Activated CD8-positive, alpha-beta T cell treated with anti-CD3 and anti-CD28 coated beads for 36 hours (primary cell): ENCODE measurements at places on chromosomes 3 and 15. TPM values are rescaled to one million over a fixed set of nuclear protein-coding genes. Genes with fewer than 3 reads are reported as not detected.

Gene ABHD17C
- total RNA-seq: 5.6 TPM

Gene ANKRD63
- total RNA-seq: not detected

Gene MORC1
- total RNA-seq: not detected

Gene FAM227B
- 6.0 TPM for total RNA-seq

Gene IGF1R
- total RNA-seq: 24.7 TPM

Gene GOLGA6A
- total RNA-seq: not detected

Gene GJD2
- total RNA-seq: not detected

- H3K4me1 ChIP-seq: no peaks in the 10 kb centered on the region
- DNase-seq: no peak
- H3K27me3 ChIP-seq: no peaks in the 10 kb centered on the region
- H3K4me3 ChIP-seq: no peak overlapping the region
- no peak overlapping the region for H3K27ac ChIP-seq
Observed at GRCh38 chr3:120634539-120634938, 38.4 kb downstream of the NDUFB4 start.

- no peak overlapping the region for H3K27ac ChIP-seq
- DNase-seq: no peak
- H3K4me1 ChIP-seq: peaks cover 2% of the 10 kb centered on the region
- H3K27me3 ChIP-seq: peaks cover 10% of the 10 kb centered on the region
Observed at GRCh38 chr15:60095711-60096110, 91.6 kb downstream of the FOXB1 start.

- H3K27me3 ChIP-seq: no peaks in the 10 kb centered on the region
- H3K4me3 ChIP-seq: no peak overlapping the region
- H3K4me1 ChIP-seq: peaks cover 29% of the 10 kb centered on the region
- H3K36me3 ChIP-seq: peaks cover 4% of the 10 kb centered on the region
Observed at GRCh38 chr3:138817695-138818094, 17.0 kb downstream of the PIK3CB start.

DNA sequence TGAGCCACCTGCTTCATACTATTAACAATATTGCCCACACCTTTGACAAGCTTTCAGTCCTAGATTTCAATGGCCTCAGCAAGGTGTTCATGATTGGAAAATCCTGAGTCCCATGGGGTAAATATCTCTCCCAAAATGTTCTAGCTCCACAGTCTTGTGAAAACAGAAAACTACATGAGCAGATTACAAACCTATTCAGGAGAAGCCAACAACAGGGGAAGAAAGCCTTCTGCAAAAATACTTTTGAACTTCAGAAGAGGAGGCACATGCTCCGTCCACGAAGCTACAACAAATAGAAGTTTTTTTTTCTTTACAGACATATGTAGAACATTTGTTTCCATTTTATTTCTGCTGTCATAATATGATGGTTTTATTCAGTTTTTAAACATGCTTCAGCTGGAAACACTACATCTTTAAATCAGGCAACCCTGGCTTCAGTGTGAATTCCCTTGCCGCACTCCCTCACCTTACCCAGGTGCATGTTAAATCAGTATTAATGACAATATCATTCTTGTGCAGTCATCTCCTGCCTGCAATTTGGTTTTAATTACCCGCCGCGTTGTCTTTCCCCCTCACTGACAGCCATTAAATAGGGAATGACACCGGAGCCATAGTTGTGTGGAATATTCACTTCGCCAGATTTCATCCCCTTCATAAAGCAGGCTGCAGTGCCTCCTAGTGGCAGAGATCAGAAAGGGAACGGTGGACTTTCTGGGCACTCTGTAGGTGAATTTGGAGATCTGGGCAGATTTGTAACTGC lies 725.5 kb upstream of the ARRDC4 start:
- no peaks in the 10 kb centered on the region for H3K36me3 ChIP-seq
- no peak overlapping the region for H3K27ac ChIP-seq
- H3K4me1 ChIP-seq: no peaks in the 10 kb centered on the region
- H3K4me3 ChIP-seq: no peak overlapping the region
- H3K27me3 ChIP-seq: peaks cover 2% of the 10 kb centered on the region

DNA sequence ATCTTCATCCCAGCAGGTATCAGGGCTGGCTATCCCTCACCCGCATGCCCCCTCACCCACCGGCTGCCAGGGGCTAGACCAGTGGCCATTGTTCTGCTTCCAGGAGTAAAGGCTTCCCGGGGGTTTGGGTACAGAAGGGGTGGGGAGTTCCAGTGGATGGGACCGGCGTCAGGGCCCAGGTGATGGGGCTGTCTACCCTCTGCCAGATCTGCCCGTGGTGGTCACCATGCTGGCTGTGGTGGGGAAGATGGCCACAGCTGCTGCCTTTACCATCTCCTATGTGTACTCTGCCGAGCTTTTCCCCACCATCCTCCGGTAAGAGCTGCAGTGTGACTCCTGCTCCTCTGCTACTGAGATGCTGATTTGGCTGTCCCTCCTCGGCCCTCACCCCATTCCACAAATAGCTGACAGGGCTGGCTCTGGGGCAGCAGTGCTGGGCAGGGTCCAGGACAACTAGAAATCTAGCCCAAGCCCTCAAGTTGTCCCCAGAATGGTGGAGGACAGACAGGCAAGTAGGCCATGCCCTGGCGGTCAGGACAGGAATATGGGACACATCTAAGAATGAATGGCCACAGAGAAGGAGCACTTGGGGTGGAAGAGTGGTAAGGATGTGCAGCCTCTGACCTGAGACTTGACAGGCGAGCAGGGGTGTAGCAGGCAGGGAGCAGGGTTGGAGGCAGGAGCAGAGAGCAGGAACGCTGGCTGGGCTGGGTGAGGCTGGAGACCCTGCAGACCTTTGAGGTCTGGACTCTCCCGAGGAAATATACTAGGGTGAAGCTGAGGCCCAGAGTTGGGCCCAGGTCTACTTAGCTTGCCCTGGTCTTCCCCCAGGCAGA lies 5.8 kb upstream of the SLC22A14 start:
- no peak overlapping the region for H3K27ac ChIP-seq
- no peaks in the 10 kb centered on the region for H3K4me1 ChIP-seq
- no peaks in the 10 kb centered on the region for H3K27me3 ChIP-seq
- no peaks in the 10 kb centered on the region for H3K36me3 ChIP-seq

DNA sequence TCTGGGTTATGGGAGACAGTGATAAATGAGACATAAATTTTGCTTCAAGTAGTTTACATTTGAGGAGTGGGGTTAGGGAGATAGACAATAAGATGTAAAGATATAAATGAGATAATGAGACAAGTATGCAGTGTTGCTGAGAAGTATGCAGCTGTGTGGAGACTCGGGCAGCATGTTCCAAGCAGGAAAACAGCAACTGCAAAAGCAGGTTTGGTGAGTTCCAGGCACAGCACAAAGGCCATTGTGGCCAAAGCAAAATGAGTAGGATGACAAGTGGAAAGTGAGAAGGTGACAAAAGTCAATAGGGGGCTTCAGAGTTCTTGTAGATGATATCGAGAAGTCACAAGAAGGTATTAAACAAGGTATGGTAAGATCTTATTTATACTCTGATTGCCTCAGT lies 259.1 kb upstream of the PEX5L start:
- H3K27ac ChIP-seq: no peak overlapping the region
- H3K4me1 ChIP-seq: no peaks in the 10 kb centered on the region
- DNase-seq: no peak
- H3K4me3 ChIP-seq: no peak overlapping the region
- no peaks in the 10 kb centered on the region for H3K27me3 ChIP-seq
- no peaks in the 10 kb centered on the region for H3K36me3 ChIP-seq

DNA sequence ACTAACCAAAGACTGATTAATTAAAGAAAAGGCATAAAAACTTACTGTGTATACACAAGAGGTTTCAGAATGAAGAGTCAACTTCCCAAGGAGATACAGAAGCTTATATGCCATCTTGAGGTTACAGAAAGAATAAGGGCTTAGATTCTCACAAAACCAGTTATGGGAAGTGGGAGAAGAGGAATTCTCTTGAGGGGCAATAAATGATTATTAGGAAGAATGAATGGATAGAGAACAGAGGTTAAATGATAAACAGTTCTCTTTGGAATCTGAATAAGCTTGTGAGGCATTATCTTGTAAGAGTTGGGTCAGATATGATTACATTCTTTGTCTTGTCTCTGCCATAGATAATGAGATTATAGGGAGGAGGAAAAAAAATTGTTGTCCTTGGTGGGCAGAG lies 126.7 kb upstream of the SPATA16 start:
- no peaks in the 10 kb centered on the region for H3K36me3 ChIP-seq
- no peaks in the 10 kb centered on the region for H3K27me3 ChIP-seq
- H3K4me1 ChIP-seq: no peaks in the 10 kb centered on the region
- DNase-seq: no peak
- no peak overlapping the region for H3K4me3 ChIP-seq

DNA sequence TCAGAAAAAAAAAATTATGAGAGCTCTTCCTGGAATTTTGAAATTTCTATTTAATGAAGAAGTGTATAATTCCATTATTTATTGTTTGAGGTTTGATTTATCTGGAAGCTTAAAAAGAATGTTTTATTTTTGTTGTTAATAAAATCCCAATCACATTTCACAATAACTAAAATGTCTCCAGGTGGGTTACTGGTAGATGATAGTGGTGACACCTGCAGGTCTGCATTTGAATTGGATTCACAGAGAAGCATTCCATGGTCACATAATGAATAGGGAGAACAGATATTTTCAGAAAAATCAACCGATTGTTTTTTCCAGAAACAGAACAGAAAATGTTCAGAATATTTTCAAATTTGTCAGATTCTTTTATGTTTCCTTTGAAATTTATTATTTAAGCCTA lies 48.3 kb downstream of the ASB7 start:
- no peak for DNase-seq
- no peaks in the 10 kb centered on the region for H3K4me1 ChIP-seq
- no peaks in the 10 kb centered on the region for H3K27me3 ChIP-seq
- no peak overlapping the region for H3K4me3 ChIP-seq

DNA sequence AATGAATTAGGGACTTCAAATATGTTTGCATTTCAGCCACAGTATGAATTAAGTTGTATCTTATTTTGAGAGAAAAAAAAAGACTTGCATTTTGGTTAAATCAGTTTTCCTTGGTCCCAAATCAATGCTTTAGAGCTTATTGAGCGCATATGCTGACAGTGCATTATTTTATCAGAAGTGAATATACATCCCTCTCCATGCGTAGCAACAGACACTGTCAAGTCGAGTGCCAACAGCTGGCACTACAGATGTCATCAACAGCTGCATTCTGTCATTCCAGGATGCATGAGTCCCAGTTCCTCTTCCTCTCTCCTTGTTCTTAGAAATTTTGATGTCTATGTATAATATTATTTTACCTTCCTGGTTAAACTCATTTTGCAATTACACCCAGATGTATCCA lies 156.1 kb upstream of the FOXB1 start:
- H3K36me3 ChIP-seq: no peaks in the 10 kb centered on the region
- no peak overlapping the region for H3K4me3 ChIP-seq
- no peak for DNase-seq
- no peak overlapping the region for H3K27ac ChIP-seq
- no peaks in the 10 kb centered on the region for H3K27me3 ChIP-seq
- no peaks in the 10 kb centered on the region for H3K4me1 ChIP-seq

DNA sequence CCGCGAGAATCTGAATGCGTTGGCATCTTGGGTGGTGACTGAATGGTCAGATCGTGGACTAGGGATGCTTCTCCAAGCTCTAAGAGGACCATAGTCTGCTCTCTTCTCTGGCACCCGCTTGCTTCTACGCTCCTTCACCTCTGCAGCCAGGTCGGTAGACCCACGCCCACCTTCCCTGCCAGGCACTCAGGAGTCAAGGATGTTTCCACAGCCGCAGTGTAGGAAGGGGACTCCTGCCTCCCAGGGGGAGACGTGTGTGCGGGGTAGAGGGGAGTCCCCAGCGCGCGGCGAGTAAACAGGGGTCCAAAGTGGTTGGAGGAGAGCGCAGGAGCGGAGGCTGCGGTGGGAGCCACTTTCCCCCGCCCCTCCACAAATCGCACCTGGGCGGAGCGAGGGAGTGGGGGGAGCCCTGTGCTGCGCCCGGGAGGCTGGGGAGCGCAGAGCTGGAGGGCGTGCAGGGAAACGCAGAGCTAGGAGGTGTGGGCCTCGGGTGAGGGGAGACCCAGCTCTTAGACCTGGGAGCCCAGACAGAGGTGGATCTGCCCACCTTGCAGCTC lies 1.7 kb downstream of the LRRC3B start:
- no peak overlapping the region for H3K4me3 ChIP-seq
- peaks cover 36% of the 10 kb centered on the region for H3K27me3 ChIP-seq
- no peaks in the 10 kb centered on the region for H3K36me3 ChIP-seq
- H3K4me1 ChIP-seq: no peaks in the 10 kb centered on the region

- no peak overlapping the region for H3K4me3 ChIP-seq
- DNase-seq: no peak
- H3K36me3 ChIP-seq: no peaks in the 10 kb centered on the region
- H3K27me3 ChIP-seq: no peaks in the 10 kb centered on the region
Observed at GRCh38 chr15:36284911-36285310, 294.5 kb upstream of the CDIN1 start.
